Spinal cord (tissue), 10 donors: ENCODE measurements at places on chromosomes 3 and 15.

- no peak for DNase-seq
Measured at GRCh38 chr3:35617370-35617769, 22.0 kb upstream of the ARPP21 start.

- no peak for DNase-seq
Measured at GRCh38 chr15:49288391-49288790, 118.3 kb downstream of the GALK2 start.

DNA sequence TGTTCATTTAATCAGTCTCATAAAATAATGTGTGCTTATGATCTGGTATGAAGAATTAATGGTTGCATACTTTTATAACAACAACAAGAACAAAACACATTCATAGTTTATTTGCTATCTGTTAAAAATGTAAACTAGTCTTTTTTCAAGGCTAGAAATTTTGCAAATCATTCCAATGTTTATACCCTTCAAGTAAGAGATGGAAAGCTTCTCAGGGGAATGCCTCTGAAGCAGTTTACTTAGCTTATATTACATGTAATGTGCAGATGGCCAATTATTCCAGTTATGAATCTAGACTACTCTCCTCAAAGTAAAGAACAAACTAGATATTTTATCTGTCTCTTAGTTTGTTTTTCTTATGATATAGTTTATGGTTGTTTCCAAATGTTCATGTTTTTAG is 575.4 kb downstream of the NAALADL2 start:
- no peak for DNase-seq

DNA sequence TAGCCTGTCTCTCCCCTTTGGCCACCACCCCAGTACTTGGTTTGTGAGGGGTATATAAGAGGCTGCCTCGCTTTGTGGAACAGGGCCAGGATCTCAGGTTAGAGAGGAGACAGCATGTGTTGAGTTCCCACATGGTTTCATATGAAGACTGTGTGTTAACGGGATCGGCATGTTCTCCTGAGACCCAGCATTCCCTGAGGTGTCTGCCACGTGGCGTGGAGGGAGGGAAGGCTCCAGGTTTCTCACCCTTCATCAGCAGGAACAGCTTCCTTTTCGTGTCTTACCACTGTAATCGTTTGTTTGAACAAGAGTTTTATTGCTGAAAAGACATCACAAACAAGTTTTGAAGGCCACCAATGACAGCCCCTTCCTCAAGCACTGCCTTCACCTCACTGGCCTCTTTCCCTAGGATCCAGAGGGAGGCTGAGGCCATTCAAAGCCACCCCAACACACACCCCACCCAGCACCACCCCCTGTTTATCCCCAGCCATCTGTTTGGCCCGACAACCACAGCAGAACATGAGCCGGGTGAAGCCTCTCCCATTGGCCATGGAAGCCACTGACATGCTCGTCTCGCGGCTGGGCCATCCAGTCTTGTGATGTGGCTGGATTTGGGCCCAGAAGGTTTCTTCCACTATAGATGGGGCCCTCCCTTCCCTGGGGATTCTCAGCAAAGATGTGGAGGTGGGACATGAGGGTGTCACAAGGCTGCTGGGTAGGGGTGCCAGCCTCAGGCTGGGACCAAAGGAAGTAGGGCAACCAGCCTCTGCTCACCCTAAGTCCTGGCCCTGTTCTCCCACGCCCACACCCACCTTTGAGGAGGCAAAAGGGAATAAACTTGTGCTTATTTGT is 10.0 kb downstream of the BHLHE40 start:
- DNase-seq = no peak

DNA sequence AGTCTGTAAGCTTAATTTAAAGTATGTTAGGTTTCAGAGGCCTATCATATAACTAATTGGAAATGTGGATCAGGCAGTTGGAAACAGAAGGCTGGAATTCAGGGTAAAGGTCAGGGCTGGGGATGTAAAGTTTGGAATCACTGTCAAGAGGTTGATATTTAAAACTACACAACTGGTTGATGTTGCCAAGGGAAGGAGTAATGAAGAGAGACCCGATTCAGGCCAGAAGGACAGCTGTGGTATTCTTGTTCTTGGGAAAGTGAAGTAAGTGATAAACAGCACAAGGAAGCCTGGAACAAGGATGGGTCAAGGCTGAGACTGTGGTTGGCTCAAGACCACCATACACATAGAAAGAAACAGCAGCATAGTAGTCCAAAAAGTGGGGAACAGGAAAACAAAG is 654.2 kb downstream of the NTRK3 start:
- no peak for DNase-seq

DNA sequence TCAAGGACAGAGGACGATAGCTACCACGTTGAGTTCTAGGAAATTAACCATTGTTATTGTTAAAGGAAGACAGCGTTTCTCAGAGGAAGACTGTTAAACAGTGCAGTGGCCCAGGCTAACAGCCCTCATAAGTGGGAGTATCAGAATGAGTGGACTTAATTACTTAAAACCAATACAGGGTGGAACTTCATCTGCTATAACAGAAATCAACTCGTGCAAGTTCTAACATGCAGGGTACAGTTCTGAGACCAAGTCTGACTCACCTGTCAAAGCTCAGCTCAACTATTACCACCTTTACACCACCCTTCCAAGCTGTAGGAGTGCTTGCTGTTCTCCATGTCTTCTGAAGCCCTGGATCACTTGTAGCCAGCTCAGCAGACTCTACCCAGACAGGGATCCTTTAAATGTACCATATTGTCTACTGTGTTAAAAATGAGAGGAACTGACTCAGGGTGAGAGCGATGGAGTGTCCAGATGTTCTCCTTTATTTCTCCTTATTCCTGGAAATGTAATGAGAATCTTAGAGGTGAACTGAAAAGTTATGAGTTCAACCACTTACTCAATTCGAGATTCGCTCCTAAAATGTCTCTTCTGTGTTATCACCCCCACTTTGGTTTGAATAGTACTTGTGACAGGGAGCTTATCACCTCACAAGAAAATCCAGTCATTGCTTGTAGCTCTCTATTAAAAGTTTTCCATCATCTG is 26.5 kb downstream of the CD86 start:
- no peak for DNase-seq

GRCh38 chr3:19688767-19689166 is 245.2 kb downstream of the EFHB start:
- DNase-seq = no peak
